ENCODE measurements at places on chromosomes 11 and 22.

DNA sequence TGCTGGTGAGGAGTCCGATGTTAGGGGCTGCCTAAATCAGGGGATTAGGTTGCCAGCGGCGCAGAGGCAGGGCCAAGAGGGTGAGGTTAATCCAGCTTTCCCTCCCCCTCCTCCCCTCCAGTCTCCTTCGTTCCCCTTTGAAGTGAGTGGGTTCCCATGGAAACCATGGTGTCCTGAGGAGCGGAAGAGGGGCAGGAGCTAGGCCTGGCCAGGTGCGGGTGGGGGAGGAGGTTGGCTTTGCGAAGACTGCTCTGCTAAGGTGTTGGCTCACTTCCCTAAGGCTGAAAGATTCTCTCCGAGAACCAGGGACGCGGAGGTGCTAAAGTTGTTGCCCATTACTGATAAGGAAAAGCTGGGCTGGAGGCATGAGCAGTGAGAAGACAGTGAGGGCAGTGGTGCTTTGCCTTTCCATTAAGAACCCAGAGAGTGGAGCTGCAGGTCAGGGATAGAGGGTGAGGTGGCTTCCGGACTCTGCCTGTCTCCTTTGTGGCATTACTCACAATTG, 124.6 kb downstream of the FEZ1 start:
- DNase-seq: no peak

- DNase-seq: no peak
These were observed 313.7 kb downstream of the SWAP70 start for GRCh38 chr11:9977554-9977953.

- DNase-seq: no peak
These were observed 12.3 kb downstream of the STARD10 start for GRCh38 chr11:72781313-72782080.

DNA sequence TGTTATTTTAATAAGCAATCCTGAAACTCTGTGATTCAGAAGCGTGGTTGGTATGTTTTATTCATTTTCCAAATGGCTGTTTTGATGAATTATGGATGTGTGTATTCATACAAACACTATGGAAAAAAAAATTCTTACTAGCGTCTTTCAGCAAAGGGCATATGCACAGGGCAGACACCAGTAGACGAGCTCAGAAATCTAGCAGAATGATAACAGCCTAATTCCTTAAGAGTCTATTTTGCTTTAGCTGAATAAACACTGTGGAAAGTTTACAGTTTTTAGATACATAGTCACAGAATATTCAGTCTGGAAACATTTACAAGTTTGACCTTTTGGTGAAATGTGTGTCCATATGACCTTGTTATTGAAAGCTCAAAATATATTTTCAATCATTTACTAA, 418.8 kb upstream of the LUZP2 start:
- DNase-seq: no peak

DNA sequence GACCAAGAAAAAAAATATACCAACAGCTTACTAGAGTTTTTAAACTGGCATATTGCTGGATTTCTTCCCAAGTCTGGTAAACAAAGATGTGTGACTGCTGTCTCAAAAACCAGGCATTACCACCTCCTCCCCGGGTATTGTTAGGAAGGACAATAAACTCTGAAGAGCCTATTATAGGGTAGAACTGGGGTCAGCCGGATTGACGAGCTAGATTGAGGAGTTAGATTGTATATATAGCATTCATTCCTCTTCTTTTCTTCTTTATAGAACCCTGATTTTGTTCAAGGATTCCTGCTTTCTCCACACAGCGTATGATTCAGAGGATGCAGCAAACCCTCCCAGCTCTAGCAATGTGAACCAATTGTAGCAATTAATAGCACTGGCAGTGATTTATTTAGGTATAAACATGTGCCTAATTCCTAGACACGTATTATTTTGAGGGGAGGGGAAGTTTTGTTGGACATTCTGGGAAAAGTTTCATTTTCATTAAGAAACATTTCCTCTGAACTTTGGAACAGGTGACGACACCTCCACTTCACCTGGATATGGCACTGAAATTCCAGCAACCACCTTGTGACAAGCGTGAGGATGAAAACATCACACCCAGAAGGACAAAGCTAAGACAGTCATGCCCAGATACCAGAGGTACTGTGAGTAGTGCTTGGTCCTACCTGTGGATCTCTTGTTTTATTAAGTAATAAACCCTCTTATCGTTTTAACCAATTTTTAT, 679.4 kb upstream of the KIRREL3 start:
- no peak for DNase-seq

GRCh38 chr11:58923300-58923788, 15.9 kb upstream of the GLYATL1 start:
- no peak for DNase-seq

GRCh38 chr11:130772266-130773227, 143.7 kb downstream of the SNX19 start:
- DNase-seq: peak; percentile 90

DNA sequence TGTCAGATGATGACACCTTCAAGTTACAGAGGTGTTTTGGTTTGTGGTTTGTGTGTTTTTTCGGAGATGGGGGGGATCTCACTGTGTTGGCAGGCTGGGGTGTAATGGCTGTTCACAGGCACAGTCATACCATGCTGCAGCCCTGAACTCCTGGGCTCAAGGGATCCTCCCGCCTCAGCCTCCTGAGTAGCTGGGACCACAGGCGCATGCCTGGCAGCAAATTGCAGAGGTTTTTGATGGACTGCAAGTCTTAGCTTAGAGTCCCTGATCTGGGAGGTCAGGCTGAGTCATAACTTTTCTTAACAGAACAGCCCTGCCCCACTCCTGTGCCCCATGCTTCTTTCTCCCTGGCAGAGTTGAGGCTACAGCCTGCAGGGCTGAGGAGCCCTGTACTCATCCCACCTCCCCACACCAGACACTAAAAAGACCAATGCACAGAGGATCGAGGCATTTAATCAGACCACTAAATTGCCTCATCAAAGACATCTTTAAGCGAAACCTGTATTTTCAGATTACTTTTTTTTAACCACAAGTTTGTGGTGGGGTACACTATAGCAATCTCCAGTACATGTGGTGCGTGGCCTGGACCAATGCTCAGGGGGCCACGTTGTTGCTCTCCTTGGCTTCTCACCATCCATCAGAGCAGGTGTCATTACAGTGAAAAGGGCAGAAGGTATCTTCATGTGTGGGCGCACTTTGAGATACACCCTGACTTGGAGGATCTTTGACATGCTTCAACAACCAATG, 17.1 kb upstream of the ADORA2A start:
- DNase-seq: no peak

- DNase-seq: no peak
These were observed 15.1 kb upstream of the OAF start for GRCh38 chr11:120195601-120196320.

- DNase-seq: no peak
These were observed 13.7 kb downstream of the ELF5 start for GRCh38 chr11:34499719-34500500.

- no peak for DNase-seq
These were observed 44.2 kb downstream of the SHANK2 start for GRCh38 chr11:71208011-71208774.

DNA sequence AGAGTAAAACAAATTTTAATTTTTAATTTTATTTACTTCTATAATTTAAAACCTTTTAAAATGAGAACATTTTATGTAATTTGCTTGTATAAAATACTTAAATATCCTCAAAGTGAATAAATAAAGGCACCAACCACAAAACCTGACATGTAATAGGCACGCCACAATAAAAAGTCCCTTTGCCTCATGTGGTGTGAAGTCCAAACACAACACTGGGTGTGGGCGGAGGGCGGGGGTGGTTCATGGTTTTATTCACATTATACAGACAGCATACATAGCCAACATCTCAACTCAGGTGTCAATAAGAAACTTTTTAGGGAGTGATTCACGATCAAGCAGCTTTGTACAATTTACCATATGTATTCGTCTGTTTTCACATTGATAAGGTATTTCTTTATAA, 107.9 kb downstream of the ANO3 start:
- DNase-seq: no peak

- DNase-seq: no peak
These were observed 99.4 kb upstream of the PITPNB start for GRCh38 chr22:28018461-28018927.

GRCh38 chr22:40960145-40960544, 9.0 kb downstream of the RBX1 start:
- DNase-seq: no peak

GRCh38 chr11:127023991-127024390, 23.4 kb upstream of the KIRREL3 start:
- DNase-seq: no peak

- no peak for DNase-seq
These were observed 109.2 kb downstream of the TTC17 start for GRCh38 chr11:43467958-43468357.

DNA sequence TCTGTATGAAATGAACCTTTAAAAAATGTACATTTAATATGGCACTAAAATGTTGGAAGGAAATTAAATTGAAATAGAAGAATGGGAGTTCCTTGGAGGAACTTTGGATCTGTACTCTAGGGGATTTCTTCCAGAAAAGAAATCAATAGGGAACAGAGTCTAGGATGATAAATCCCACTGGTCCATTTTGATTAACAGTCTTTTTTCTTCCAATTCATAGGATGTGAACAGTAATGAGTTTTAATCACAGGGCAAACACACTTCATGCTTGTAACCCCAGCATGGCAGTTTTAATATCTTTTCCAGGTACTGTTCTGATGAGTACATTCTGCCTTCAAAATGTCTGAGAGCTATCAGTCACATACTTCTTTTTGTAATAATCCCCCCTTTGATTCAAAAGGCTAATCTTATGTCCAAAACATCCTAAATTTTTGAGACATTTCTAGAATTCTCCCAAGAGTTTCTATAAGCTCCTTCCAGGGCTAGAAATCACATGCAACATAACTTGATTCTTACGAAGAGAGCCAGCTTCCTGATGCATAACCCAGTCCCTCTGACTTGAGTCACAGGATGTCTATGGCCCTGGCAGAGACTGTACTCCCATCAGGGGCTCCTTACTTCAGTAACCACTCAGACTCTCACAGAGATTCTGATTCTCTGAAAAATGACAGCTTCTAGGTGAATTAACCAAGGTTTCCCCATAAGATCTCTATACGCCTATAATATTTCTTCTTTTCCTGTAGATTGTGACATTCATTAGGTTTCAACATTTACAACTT, 112.9 kb downstream of the SLC36A4 start:
- peak; percentile 4 for DNase-seq

GRCh38 chr11:75431533-75432525, 1.2 kb downstream of the KLHL35 start:
- no peak for DNase-seq

DNA sequence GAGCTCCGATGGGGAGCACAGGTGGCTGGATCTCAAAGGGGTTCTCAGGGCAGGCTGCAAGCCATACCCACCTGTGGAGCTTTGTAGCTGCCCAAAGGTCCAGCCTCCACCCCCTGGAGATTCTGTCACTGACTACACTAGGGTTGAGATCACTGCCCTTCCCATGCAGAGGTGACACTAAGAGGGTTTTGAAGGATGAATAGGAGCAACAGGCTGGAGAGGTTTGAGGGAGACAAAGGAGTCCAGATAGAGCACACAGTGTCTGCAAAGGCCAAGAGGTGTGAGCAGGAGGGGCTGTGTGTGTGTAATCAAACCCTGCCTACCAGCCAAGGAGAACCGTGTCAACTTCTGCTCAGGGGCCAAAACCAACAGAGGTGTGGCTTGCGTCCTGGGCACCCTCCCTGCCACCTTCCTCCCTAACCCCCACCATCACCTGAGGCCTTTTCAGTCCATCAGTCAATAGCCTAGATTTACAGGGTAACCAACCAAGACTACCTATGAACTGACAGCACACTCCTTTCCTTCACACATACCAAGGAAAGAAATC, 43.0 kb upstream of the WNT11 start:
- DNase-seq: no peak

- no peak for DNase-seq
These were observed 24.6 kb downstream of the VWCE start for GRCh38 chr11:61270354-61271076.

- no peak for DNase-seq
These were observed at the start of gene KCTD14 for GRCh38 chr11:78022397-78023396. KCTD14 (minus strand) TSS chr11:78023276; CDS start chr11:78023249, 27 bp downstream.

GRCh38 chr11:12417691-12418611, 40.6 kb downstream of the PARVA start:
- DNase-seq: peak; percentile 89

DNA sequence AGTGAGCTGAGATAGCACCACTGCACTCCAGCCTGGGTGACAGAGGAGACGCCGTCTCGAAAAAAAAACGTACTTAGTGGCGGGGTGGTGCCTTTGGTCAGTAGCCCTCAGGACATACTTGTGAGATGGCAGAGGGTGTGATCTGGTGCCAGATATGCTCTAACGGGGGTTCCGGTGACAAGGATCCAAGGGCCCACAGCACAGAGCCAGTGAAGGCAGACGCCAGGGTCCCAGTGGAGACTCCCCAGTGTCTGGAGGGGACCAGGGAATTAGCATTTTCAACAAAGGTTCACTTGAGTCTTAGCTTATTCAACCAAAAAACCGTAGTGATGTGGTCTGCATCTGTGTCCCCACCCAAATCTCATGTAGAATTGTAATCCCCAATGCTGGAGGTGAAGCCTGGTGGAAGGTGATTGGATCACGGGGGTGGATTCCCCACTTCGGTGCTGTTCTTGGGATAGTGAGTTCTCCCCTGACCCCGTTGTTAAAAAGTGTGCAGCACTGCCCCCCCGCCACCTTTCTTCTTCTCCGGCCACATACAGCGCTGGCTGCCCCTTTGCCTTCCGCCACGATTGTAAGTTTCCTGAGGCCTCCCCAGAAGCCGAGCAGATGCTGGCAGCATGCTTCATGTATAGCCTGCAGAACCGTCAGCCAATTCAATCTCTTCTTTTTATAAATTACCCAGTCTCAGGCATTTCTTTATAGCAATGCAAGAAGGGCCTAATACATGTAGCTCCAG, 26.6 kb upstream of the OSBPL5 start:
- no peak for DNase-seq

DNA sequence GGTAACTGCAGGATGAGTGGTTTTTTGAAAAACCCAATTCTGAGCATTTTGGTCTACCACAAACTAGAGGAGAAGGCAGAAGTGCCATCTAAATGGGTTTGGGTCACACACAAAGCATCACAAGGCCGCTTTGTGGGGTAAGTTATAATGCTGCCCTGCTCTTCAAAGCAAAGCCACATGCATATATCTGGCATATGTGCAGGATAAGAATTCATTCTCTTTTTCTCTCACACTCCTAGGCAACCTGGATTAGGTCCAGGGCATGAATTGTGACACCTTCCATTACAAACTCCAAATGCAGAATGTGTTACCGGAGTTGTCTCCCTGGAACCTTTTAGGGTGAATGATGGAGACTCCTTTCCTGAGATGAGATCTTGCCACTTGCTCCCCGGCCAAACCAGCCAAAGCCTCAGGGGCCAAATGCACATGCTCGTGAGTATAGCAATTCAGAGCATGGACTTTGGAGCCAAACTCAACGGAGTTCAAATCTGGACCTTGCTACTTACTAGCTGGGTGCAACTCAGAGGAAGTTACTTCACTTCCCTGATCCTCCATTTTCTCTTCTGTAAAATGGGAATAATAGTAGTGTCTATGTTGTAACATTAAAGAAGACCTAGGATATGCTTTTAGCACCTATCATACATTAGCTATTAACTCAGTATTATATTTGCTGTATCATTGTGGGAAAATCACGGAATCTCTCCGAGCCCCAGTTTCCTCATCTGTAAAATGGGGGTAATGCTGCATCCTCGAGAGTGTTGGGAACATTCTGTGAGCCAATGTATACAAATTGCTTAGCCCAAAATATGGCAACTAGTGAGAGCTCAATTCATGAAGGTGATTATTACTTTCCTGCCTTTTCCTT, 96.6 kb downstream of the COMMD9 start:
- DNase-seq: no peak

- no peak for DNase-seq
These were observed 723 bp upstream of the SCUBE1 start for GRCh38 chr22:43343670-43344519.
